ENCODE measurements at places on chromosomes 2 and 18.

DNA sequence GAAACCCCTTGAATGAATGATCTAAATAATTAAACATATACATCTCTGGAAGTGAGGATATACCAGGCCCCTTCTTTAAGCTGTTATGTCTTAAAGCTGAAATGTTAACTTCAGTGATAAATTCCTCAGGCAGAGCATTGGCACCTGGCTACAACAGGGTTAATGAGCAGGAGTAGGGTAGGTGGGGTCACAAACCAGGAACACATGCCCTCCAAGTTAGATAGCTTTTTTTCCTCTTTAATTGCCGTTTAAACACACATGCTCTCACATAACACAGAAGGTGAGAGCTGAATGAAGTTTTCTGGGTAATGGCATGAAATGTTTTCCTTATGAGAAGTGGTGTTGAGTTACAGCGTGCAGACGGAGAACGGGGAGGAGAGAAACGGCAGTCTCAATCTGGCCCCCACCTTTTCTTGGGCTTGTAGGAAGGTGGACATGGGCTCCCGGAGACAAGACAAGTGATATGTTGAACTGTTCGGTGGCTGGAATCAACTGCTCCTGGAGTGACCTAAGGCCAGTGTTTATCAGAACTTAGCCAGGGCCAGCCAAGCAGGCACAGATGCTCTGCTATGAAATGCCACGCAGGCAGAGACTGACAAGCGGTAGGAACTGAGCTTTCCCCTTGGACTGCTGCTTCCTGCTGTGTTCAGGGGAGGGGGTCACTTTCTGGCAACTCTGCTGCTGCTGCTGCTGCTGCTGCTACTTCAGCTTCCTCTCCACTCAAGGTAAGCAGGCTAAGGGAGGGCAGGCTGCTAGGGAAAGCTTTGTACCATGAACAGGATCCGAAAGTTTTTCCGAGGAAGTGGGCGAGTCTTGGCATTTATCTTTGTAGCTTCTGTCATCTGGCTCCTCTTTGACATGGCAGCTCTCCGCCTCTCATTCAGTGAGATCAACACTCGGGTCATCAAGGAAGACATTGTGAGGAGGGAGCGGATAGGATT is at the start of gene GALNT5:
GALNT5 (plus strand) TSS at position 394 of the 941 bp plus-strand sequence; CDS start at position 772, 378 bp downstream.
- DNase-seq: no peak

DNA sequence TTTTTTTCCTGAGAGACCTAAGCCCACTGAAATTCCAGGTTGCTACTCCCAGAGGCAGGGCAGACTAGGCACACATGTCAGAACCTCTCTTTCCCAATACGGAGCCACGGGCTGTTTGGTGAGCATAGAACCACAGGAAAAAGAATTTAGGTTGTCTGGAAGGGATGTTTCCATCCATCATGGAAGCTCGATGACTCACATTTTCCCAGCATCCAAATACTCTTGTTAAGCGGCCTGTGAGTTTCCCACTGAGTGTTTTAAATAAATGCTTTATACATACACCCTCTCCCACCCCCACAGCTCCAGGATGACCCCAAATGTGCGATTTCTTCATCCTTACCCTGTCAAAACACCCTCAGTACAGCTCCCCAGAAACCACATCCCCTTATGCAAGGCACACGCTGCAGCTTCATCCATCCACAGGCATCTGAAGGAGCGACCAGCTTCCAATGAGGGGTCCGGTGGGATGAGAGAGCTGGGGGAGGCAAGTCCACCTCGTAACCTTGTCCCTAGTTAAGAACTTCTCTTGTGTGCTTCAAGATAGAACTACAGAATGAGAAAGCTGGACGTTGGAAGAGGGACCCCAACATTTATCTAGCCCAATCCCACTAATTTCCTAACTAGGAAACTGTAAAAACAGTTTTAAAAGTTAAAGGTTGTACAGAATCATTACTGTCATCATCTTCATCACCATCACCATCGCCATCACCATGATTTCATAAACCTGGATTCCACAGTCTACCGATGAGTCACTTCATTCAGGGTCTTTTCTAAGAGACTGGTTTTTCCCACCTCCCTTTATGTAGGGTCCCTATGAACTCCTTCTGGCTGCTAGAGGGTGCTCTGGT is 63.5 kb upstream of the FZD7 start:
- no peak for DNase-seq

DNA sequence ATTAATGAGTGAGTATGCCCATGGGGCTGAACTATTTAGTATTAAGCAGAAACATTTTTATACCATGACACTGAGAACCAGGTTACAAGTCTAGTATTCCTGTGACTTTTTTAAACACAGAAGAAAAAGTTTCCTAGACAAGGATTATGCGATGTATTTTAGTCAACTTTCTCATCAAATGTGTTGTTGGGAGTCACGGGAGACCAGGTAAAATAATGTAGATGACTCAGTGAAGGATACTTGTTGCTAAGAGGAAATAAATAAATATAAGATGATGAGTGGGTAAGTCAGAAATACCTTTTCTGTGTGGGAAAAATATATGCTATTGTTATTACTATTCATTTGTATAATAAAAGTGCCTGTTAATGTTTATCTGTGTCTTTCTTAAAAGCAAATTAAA is 23.4 kb downstream of the MBD5 start:
- DNase-seq: no peak

GRCh38 chr18:24428709-24429108 is 2.2 kb downstream of the IMPACT start:
- DNase-seq: no peak

- no peak for DNase-seq
Observed at GRCh38 chr18:2970772-2971659, 41.9 kb downstream of the LPIN2 start.

DNA sequence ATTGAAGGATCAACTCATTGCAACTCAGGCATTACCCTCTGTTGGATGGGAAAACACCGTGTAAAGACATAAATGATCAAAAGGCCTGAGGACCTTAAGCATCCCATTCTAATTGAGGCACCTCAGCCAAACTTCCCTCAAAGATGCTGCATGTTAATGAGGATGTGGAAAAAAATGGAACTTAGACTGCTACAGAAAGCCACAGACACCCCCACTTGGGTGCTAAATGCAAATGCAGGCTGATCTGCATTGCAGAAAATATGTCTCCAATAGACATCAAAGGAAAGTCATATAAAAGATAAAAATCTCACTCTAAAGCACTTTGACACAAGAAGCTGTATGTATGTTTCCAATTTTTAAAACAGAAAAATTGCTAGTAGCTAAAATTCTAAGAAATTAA is 504.7 kb downstream of the KCNJ3 start:
- DNase-seq: no peak

DNA sequence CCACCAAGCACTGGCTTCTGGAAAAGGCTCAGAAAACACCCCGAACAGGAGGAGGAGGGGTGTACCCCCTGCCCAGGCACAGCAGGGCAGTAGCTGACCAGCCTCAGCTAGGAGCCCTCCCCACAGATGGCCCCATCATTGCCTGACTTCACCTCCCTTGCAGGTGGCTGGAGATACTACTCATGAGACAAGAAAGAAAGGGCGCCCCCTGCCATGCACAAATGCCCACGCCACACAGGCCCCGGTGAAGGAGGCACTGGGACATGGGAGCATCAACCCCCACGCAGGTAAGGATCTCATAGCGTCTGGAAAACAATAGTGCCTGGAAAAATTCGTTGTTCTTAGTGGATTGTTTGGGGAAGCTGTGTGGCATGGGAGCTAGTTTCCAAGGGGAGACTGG is 240.6 kb downstream of the TFCP2L1 start:
- DNase-seq: no peak

GRCh38 chr2:217614498-217614897 is 388.3 kb downstream of the TNS1 start:
- no peak for DNase-seq

DNA sequence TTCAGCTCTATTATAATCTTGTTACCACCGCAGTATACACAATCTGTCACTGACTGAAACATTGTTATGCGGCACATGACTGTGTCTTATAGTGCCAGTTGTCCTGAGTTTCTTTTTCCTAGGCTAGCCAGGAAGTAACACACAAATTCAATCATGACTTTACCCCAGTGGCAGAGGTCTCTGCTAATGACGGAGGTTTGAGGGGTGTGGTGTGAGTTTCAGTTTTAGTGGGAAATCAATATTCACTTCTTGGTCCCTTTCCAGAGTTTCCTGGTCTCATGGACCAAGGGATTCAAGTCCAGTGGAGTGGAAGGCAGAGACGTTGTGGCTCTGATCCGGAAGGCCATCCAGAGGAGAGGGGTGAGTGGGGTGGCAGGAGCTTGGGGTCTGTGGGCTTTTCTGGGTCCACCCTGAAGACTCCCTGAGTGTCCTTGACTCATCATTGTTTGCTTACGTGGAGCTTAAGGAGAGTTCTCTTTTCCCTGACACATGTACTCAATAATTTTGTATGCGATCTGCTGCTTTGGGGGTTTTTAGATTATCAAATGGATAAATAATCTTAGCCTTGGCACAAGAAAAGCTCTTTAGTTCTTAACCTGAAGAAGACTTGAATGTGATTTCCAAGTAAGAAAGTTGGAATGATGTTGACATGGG is 39.2 kb downstream of the HK2 start:
- no peak for DNase-seq

GRCh38 chr2:69667805-69668382 is 24.4 kb upstream of the AAK1 start:
- no peak for DNase-seq

DNA sequence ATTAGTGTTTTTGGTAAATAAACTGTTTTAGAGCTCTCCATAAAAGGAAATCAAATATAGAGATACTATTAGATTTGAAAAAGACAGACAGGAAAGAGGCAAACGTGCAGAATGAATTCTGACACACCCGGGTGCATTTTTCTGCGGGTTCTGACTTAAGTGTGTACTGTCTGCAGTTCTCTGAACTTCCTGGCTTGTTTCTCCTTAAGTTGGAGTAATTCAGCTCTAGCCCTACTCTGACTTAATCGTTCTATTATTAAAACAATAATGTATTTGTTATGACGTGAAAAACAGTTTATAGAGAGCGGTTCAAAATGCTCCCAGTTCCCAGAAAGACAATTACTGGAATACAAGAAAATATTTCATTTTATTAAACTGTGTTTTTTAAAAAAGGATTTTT is 305.9 kb downstream of the ARHGAP15 start:
- no peak for DNase-seq

- no peak for DNase-seq
Observed at GRCh38 chr2:205409411-205409810, 272.9 kb upstream of the NRP2 start.

DNA sequence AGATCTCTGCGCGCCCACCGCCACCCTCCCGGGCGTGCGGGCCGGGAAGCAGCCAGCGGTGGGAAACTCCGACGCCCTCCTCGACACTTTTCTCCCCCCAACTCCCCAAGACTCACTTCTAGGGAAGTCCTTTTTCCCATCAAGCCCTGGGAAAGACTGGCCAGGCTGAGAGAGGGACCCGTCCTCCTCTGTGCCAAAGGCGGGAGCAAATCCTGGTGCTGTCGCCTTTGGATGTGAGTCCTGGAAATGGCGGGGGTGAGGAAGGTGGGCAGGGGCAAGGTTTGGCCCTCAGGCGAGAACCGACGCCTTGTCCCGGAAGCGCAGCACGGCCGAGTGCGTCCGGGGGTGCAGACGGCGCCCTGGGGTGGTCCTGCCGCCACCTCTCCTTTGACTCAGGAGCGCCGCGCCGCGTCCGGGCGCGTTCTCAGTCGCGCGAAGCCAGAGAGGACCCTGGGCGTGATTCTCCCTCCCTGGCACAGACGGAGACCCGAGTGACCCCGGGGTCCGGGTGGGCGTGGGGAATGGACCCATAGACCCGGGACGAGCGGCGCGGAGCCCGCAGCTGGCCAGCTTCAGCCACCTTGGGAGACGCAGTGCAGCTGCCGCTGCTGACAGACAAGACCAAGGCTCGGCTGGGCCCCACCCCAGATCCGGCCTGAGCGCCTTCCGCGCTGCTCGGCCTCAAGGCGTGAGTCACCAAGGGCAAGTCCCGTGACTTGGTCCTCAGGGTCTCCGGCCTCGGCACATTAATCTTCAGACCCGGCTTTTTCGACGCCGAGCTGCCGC is 3.5 kb upstream of the LBX2 start:
- DNase-seq: peak; percentile 96

DNA sequence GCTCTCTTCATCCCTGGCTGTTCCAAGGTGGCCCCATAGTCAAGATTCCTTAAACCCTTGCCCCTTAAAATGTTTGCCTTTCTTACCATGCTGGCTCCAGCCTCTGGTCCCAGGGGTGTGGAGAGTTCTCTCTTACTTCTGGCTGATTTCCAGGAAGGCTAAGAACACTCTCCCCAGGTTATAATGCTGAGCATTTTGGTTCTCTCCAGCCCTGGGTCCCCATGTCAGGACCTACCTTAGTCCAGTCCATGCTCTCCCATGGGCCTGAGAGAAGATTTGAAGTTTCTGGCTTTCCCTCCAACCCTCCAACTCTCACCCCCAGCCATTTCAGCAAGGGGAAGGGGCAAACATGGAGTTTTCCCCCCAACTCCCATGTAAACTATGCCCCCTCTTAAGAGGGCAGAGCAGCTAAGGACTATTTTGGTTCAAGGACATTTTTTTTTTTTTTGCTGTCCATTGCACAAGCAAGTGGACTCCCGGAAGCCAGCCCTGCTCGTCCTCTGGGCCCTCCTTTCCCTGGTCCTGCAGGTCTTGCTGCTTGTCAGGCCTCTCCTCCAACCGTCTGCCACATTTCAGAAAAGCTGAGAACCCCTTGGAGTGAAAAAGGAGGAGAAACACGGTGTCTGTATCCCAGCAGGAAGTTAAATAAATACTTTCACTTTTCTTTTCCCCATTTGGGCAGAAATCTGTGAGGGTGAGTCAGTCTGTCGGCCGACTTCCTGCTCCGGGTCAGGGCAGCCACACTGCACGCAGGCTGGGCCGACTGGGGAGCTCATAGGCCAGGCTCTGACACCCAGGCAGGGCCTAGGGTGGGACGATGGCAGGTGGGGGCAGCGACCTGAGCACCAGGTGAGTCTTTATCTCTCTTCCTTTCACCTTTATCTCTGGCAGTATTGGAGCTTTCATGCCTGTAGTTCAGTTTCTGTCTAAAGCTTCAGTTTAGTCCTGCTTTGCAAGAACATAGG is at the start of gene SP140L:
SP140L (plus strand) TSS at position 741 of the 965 bp plus-strand sequence; CDS start at position 818, 77 bp downstream.
- no peak for DNase-seq
